HS-27A (cell line): ENCODE measurements at places on chromosomes 11 and 22.

- no peak for DNase-seq
These were observed 20.8 kb downstream of the ABTB2 start for GRCh38 chr11:34337016-34337415.

GRCh38 chr11:94794287-94795168 is 26.4 kb downstream of the AMOTL1 start:
- DNase-seq: peak; percentile 99

GRCh38 chr11:103091801-103092524 is at the start of gene DCUN1D5:
TSS of gene DCUN1D5 (minus strand) at chr11:103092160. CDS start at chr11:103091872, 288 bp downstream.
- peak; percentile 54 for DNase-seq

GRCh38 chr11:62713343-62713742 is 5.9 kb downstream of the GNG3 start:
- DNase-seq: no peak

GRCh38 chr11:124716591-124716990 is 23.2 kb upstream of the NRGN start:
- DNase-seq: no peak

GRCh38 chr11:14539982-14540421 is 19.8 kb upstream of the PSMA1 start:
- no peak for DNase-seq

GRCh38 chr11:86370922-86371594 is 3.6 kb upstream of the CCDC81 start:
- DNase-seq: peak; percentile 24

- DNase-seq: no peak
These were observed 1.9 kb upstream of the ANO5 start for GRCh38 chr11:22190827-22191463.

GRCh38 chr22:31248138-31248745 is 36.1 kb downstream of the LIMK2 start:
- DNase-seq: no peak

DNA sequence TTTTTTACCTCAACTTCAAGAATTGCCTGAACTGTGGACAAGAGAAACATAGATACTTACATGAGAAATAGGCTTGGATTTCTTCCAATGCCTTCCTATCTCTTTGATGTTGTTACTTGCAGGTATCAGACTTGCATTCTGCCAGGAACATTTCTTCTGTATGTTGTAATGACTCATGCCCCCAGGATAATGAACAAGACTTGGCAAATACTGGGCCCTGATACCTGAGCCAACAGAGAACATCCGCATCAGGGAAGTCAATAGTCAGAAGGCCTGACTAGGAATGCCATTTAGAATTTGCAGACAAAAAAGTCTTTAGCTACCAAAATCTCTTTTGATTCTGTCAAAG is 273.7 kb upstream of the KIRREL3 start:
- DNase-seq: no peak

DNA sequence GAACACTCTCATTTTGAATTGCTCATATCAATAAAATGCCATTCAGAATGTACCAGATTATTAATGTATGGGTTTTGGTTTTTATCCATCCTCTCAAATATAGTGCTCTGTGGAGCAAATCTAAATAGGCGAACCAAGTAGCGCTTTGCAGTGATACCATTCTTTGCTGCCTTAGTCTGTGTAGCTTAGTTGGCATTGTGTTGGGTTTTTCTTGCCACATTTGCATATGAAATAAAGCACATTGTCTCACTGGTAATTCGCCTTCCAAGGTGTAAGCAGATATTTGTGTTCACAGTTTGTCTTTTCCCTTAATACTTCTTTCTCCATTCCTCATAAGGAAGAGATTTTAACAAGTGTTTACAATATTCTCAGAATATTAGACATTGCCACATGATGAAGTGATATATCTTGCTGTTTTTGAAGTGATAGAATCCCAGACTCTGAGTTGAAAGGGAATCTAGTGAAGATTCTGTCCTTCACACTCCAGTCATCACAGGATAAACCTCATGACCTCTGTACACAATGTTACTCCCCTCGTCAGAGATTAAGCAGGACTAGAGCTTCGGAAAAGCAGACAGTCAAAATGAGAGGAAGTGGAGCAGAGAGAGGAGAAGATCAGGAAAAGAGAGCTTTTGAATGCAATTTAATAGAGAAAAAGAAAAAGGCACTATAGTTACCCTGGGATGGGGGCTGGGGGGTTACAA is 16.5 kb downstream of the C11orf91 start:
- DNase-seq: no peak

DNA sequence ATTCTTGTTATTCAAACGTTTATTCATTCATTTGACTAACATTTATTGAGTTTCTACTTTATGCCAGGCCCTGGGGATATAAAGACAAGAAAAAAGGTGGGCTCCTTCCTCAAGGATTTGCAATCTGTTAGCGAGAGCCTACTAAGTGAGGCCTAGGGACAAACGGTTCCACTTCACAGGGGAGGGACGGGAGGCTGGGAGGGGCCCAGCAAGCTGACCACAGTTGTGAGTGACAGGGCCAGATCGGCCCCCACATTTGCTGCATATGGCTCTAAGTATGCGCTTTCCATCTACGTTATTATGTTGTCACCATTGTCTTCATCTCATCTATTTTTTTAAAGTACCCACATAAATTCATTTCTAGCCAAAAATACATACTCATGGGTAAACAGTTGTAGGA is 271.1 kb downstream of the BUD13 start:
- DNase-seq: no peak

DNA sequence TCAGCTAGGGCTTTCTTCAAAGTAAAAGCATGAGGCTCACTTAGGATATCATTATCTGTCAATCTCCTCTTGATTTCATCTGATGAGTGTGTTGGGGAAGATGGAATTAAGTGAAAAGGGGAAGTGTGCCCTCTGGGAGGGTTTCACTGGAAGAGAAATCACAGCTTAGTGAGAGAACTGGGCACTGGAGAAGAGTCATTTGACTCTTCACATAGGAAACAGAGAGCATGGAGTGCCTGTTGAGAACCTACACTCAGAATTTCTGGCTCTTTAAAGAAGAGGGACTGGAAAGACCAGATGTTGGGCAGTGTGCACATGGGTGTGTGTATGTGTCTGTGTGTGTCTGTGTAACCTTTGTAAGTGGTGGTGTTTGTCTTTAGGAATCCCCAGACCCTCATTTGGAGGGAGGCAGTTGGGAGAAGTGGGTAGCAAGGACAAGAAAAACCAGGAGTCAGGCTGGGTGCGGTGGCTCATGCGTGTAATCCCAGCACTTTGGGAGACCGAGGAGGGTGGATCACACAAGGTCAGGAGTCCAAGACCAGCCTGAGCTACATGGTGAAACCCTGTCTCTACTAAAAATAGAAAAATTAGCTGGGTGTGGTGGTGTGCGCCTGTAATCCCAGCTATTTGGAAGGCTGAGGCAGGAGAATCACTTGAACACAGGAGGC is 10.0 kb downstream of the STX3 start:
- no peak for DNase-seq

DNA sequence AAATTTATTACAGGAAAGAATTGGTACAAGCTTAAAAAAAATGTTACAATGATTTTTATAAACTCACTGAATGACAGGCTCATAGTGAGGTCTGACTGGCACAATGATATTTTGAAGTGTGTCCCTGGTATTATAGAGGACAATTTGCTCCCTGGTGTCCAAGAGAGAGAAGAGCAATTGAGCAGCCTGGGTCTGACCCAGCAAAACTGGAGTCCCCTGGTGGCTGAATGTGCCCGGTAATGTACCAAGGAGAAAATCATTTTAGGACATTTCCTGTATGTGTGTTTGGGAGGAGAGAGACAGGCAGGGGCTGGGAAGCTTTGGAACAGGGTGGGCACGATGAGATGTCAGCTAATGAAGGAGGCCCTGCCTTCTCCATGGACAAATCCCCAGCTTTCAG is 125.3 kb downstream of the APOL5 start:
- peak; percentile 19 for DNase-seq
